ENCODE measurements at places on chromosomes 5 and 9.
A peak's percentile ranks its signal among the peaks of the same experiment; 100 is the strongest.

DNA sequence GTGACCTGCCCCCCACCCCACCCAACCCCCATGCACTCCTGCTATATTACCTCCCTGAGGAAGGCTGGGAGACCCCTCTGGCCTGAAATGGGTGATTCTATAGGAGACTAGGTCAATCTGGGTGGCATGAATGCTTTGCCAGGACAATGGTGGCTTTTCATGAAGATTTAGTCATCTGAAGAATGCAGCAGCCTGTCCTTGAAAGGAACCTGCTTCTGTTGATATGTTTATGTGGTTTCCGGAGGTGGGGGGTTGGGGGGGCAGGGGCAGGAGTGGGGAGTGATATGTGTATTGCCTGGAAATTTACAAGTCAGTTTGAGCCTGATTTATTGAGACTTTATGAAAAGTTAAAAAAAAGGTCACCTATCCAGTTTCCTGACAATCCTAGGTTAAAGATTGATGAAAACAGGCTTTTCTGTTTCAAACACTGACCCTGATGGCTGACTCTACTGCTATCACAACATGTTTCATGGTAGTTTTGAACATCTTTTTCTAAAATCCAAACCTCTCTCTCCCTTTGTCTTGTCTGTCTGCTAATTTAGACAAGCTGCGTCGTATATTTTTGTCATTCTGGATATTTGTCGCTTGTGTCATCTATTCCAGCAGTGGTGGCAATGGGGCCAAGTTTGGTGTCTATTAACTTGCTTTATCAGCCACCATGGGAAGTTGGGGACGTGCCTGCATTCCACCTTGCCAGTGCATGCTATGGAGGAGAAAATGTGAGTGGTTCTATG lies 153.7 kb upstream of the EGFLAM start:
- DNase-seq, result peak; percentile 20

- DNase-seq, result no peak
Observed at GRCh38 chr9:136657974-136658848, 4.5 kb upstream of the EGFL7 start.

DNA sequence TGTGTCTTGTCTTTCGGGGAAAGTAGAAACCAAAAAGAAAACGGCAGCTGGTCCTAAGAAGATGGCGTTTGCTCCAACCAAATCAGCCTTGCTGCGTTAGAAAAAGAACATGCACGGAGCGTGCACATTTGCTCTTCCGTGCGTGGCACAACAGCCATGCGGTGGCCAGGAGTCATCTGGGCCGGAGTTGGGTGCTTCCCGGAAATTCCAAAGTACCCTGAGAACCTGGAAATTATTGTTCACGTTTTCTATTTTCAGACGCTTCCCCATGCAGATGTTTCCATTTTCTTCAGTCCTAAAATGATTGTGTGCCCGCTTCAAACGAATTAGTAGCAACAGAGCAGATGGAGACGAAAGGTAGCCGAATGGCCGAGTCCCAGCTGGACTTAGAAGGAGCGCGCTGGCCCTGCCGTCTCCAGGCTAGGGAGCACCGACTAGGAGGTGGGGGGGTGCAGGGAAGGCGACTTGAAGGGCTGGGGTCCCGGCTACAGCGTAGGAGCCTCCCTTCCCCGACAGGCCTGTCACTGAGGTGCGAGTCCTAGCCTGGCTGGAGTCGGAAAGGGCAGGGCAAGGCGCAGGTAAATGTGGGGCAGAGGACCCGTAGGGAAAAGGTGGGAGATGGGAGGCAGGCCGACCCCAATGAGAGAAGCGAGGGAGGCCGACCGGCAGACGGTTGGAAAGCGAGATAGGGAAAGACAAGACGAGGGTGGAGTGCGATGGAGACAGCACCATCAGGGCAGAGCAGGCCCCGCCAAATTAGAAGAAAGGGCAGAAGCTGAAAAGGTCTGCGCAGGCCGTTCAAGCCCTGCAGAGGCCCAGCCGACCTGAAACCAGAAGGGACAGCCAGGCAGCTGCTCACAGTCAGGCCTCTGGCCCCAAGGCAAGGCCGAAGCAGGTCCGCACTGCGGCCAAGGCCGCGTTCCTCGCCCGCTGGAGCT lies 1.4 kb downstream of the BARX1 start:
- no peak for DNase-seq

GRCh38 chr9:125297917-125298316 lies 36.3 kb downstream of the GAPVD1 start:
- DNase-seq, result no peak

DNA sequence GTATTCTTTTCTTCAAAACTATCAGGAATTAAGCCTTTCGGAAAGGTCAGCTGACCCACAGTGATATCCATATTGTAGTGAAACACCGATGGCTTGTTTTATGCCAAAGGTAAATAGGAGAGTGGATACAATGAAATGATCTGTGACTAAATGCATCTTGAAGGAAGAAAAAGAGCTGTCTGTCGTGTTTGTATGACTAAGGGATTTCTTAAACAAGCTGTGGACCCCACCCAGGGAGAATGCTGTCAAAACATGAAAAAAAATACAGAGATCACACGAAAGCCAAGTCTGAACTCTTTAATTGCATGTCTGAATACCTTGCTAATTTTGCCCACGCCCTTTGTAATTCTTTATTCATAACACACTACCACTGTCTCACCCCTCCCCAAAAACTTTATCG lies 286.4 kb upstream of the WWC1 start:
- DNase-seq, result no peak

DNA sequence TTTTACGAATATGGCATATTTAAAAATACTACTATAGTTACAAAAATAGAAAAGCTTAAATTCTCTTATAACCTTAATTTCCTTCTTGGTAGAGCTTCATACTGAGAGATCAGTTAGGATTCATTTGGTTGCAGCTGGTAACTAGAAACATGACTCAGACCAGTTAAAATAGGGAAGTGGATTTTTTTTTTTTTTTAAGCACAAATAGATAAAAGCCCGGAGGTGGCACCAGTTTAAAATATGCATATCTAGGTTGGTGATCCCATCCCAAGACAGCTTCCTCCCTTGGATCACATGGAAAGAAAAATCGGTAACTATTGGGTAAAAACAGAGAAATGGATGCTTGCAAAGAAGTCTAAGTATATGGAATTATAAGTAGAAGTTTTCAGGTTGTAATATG lies 1634.3 kb downstream of the MAT2B start:
- DNase-seq, result no peak

DNA sequence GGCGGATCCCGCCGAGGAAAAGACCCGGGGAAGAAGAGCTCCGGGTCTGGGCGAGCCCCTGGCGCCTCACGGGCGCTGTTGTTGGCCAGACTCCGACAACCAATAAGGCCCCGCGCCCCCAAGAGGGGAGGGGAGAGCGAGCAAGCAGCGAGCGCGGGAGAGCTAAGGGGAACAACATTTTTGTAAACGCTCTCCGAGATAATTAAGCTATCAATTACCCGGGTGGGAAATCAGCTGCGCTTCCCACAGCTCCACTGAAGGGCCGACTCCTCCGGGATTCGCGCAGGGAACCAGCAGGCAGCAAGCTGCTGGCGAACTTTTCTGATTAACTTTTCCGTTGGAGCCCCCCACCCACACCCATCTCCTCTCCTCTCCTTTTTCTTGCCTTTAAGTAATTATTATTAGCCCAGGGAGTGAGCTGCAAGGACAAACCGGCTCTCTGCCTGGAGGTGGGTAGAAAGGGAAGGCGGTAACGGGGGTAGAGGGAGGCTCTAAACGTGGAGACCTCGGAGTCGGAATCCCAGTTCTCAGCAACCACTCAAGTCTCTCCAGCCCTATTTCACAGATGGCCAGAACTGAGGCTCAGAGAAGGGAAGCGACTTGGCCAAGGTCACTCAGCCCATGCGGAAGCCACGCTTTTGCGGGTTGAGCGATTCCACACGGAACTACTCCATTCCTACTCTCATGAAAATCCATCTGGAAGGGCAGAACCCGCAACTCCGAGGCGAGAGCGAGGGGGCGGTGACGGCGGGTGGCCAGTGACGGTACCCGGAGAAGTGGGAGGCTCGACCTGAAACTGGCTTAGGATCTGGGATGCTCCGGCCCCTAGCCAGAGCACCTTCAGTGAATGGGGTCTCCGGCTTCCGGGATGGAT lies 1.3 kb downstream of the ASTN2 start:
- DNase-seq, result peak; percentile 48

DNA sequence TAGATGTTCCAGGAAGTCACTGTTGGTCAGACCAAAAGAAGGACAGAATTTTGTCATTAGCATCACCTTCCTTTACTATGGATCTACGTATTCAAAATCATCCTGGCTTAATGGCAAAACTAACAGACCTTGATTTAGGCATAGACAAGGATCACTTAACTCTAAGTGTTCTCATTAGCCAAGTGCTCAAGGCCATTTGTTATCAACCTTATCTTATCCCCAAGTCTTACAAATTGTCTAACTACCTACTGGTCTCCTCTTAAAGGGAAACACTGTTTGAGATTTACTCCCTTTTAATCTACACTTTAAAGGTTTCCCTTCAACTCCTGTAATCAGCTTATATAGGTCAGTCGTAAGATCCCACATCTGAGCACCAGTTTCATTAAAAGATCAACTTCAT lies 1197.5 kb upstream of the C9orf72 start:
- DNase-seq, result no peak

DNA sequence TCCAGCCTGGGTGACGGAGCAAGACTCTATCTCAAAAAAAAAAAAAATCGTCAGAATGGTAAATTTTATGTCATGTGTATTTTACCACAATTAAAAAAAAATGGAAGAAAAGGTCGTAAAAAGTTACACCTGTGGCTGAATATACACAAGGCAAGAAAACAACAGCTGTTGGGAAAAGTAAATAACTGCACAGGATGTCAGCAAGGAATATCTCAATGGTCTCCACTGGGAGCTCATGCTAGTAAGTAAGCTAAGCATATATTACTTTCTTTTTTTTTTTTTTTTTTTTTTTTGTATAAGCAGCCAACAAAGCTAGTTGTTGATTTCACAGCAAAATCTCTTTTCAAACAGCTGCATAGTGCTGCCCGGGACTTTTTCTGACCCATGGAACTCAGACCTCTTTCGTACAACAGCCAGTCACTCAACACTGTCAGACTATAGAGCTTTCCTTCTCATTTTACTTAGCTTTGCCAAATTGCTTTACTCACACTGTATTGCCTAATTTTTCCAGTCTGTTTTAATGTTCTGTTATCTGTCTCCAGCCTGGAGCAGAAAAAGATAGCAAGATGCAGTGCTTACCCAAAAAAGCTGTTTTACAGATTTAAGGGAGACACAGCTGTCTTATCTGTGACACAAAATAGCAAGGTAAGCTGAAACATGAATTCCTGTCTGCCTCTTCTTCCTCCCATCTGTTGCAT lies 175.9 kb downstream of the ENC1 start:
- no peak for DNase-seq

- DNase-seq, result no peak
Observed at GRCh38 chr5:136892000-136892399, 526.7 kb upstream of the TRPC7 start.

Measured in neuronal stem cell (in vitro differentiated cells).